ENCODE measurements at places on chromosomes 2 and 18.

GRCh38 chr2:53114582-53114981, 653.0 kb upstream of the CHAC2 start:
- DNase-seq, result no peak

DNA sequence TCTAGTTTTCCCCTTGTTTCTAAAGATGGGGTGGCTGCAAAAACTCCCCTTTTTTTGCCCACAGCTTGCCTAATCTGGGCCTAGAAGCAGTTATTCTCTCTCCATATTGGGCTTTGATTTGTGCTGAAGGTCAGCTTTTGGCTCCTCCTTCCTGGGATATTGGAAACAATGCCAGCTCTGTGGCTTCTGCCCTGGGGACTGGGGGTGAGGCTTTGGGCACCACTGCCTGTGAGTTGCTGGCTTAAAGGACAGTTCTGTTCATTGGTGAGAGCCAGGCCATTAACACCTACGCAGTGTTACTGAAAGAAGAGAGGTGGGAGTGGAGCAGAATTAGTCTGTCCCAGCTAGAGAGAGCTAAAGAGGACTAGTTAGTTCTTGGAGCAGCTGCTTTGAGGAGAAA, 4.3 kb downstream of the UBXN2A start:
- DNase-seq, result no peak

DNA sequence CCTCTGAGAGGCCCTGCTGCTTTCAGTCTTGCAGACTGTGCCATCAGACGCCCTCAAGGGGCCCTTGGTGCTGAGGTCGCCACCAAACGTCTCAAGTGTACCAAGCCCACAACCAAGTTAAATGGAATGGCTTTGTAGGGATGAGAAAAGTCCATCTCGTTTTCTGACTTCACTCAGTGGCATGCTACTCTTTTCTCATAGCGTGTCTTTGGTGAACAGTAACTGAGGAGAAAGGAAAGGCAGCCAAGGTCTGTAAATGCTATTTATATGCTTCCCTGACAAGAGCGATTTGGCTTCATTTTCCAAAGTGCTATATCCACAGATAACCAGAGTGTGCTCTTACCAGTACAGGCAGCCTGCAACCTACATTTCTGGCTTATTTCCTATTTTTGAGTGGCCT, 123.0 kb downstream of the MTX2 start:
- no peak for DNase-seq

GRCh38 chr2:105888625-105889024, 143.9 kb downstream of the NCK2 start:
- peak; percentile 7 for DNase-seq

DNA sequence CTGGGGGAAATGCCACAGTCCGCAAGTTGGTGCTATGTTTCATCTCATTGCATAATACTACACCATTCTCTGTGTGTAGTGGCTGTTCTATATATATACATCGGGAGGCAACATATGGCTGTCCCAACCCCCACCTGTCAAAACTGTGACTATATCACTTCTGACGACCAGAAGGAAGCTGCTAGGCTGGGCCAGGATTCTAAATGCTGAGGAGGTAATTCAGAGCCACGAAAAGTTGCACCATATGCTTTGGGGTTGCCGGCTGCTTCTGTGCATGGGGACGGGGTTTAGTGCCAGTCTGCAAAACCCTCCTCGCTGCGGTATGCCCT, 117.3 kb downstream of the MSH2 start:
- DNase-seq, result peak; percentile 96

DNA sequence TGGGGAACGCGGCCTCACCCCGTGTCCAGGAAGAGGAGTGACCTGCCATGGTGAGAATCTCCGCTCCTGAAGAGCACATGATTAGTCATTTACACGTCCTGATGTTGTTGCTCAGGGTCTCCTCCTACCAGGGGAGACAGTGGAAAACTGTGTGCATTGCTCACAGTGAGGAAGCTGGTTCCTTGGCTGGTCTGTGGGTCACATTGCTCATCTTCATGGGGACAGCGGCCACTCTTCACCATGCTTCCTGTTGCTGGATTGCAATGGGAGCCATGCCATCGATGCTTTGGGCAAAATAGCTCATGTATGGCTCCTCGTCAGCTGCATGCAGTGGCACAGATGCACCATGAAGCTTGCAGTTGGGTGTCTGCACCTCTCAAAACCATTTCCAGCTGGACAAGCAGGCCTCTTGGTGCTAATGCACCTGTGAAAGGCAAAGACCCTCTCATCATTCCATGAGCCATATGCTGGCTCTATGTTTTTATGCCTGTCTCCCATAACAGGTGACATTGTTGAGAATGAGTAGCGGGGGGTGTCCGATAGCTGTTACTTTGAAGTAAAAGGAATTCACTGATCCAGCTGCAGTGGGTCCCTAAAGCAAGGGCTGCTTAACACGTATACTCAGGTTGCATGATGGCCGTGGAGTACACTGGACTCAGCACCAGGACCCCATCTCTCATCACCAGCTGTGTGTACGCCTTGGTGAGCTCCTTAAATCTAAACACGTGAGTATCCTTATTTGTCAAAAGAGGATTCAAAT, 135.0 kb upstream of the ALKAL2 start:
- DNase-seq, result no peak

DNA sequence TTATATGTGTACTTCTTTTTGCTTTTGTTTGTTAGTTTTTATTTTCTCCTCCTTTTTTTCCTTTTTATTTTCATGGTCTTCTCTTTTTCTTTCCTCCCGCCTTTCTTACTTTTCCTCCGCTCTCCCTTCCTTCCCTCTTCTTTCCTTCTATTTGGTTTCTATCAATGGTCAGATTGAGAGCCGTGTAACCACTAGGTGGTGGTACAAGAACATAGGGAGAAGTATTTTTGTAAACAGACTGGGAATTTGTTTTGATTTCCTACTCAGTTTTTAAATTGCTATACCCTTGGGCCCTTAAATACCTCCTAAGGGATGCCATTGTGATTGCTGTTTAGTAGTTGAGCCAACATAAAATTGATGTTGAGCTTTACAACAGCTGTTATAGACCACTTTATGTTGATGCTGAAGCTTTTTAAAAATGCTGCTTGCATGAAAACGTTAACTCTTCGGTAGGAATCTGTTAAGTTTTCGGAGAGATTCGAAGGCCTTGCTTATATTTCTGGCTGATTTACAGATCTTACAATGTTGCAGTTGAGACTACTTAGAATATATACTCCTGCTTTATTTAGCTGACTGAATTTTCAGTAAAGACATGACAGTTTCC, 124.2 kb downstream of the UBE2E3 start:
- peak; percentile 92 for DNase-seq

GRCh38 chr2:58865436-58865835, 624.3 kb upstream of the FANCL start:
- no peak for DNase-seq

DNA sequence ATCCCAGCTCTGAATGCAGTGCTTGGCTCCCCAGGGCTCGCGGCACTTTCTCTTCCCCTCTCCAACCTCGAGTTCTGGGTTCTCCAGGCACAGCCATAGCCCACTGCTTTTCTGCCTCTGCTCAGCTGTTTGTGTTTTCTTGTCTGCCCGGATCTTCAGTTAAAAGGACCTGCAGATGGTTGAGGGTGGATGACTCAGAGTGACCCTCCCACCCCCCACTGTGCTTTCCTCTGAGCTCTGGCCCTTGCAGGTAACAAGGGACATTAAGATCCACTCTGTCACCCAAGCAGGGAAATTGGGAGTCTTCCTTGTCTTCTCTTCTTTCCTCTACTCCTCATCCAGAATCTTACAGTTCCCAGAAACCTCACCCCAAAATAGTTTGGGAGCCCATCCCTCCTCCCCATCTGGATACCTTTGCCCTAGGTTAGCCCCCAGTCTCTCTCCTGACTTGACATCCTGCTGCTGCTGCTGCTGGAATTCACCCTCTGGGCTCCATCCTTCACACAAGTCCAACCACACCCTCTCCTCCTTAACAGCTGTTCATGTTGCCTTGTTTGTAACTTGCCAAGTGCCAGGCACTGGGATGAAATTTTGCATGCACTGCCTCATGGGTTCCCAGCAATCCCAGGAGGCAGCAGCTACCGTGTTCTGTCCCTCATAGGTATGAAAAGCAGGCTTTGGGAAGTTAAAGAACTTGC, 157.9 kb upstream of the TTC39C start:
- DNase-seq, result no peak

DNA sequence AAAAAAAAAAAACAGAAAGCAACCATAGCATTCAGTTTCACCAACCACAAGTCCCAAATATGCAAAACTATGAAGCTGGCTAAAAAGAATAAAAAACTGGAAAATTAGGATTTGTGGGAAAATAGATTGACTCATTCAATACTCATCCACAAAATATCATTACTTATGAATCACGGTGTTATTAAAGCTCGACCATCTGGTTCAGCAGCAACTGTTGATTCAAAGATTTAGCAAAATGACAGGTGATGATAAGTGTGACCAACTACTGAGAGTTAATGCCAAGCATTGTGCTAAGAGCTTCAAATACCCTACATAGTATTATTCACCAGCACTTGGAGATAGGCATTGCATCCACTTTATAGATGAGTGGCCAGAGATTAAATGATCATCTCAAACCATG, 26.2 kb upstream of the XDH start:
- DNase-seq, result no peak

DNA sequence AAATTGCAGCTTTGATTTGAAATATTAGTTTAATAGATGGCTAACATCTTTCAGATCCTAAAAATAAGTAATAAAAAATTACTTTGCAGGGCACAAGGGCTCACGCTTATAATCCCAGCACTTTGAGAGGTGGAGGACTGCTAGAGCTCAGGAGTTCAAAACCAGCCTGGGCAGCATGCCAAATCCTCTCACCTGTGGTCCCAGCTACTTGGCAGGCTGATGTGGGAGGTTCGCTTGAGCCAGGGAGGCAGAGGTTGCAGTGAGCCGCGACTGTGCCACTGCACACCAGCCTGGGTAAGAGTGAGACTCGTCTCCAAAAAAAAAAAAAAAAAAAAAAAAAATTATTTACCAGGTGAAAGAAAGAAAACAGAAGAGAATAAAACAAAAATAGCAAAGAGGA, 449.8 kb downstream of the NRXN1 start:
- no peak for DNase-seq

- DNase-seq, result no peak
Observed at GRCh38 chr2:48144777-48145176, 238.5 kb upstream of the FBXO11 start.

GRCh38 chr2:180790891-180791290, 189.5 kb upstream of the UBE2E3 start:
- no peak for DNase-seq

DNA sequence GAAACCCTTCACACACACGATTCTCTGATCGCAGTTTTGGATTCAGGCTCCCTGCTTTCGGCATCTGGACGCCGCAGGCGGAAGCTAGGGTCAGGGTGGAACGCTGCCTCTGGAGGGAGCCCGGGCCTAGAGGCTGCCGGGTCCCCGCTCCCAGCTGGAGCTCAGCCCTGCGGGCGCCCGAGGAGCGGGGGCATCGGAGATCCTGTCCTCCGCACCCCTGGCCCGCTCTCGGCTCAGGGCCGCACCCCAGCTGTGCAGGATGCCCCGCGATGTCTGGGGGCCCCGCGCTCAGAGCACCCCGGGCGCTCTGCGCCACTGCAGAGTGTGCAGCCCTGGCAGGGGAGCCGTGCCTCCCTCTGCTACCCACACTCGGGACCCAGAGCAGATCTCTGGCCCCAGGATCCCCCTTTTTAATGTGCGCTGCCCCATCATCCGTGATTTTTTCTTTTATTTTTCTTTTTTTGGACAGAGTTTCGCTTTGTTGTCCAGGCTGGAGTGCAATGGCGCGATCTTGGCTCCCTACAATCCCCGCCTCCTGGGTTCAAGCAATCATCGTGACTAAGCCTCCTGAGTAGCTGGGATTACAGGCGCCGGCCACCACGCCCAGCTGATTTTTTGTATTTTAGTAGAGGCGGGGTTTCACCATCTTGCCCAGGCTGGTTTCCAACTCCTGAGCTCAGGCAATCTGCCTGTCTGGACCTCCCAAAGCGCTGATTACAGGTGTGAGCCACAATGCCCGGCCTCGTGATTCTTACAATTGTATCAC, 54.8 kb upstream of the TUBA3E start:
- no peak for DNase-seq
